ENCODE measurements at places on chromosomes 2 and 18.

DNA sequence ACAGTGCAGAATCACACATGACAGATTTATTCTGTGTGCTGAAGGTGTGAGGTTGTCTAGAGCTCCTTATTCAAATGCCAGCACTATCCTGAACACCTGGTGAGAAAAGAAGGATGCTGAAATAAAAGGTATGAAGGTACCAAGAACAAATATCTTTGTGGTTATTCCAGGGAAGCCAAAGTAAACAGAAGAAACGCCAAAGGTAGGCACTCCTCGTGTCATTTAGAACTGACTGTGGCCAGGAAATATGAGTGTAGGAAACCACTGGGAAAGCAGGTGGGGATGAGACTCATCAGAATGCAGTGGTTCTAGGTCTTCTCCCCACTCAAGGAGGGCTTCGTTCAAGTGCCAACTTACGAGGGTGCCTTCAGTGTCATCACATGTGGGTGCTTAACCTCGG, 80.8 kb downstream of the KIF5C start:
- DNase-seq: no peak

GRCh38 chr2:111652038-111652437, 232.0 kb downstream of the ANAPC1 start:
- no peak for DNase-seq

- no peak for DNase-seq
Measured at GRCh38 chr2:192901446-192901845, 706.7 kb upstream of the TMEFF2 start.

GRCh38 chr2:235992024-235992423, 176.2 kb downstream of the GBX2 start:
- DNase-seq: no peak

- no peak for DNase-seq
Measured at GRCh38 chr2:158101384-158101926, at the start of gene UPP2. Gene UPP2, plus strand, starts transcription at chr2:158101876. Its CDS starts 188 bp downstream, at chr2:158102064.

DNA sequence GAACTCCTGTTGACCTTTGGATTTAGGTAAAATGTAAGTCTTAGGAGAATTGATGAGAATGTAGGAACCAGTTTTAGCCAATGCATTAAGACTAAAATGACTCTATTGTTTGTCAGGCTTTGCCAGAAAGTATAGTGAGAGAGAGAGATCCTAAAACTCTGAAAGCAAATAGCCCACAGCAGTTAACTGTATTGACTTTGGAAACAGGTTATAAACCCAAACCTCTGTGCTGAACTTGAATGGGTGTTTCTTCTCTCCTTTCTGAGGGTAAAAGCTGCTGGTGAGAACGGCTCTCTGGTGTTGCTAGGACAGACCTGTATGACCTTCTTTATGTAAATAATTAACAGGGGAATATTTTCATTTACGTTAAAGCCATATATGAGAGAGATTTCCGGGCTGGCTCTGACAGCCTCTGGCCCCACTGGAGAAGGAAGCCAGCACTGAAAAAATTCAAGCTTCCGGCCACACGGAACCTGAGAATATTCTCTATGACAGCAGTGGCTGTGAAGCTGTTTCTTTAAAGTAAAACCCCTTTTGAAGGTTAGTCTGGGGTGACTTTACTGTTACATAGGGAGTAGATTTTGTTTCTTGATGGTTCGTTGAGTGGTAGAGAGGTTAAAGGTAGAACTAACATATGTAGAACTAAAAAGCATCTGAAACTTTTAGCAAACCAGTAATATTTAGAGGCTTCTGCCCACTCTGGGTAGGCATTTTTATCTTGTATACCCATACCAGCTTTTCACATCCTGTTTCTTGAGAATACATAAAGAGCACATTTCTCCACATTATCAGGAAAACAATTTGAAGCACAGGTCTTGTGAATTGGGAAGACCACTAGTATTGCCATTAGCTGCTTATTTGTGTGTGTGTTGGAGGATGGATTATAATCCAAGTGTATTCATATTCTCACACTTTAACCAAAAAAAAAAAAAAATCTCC, 123.8 kb downstream of the SPTBN1 start:
- no peak for DNase-seq

- DNase-seq: no peak
Measured at GRCh38 chr18:47719096-47719780, 211.2 kb downstream of the SMAD2 start.
